ENCODE measurements at places on chromosomes 11 and 22.
A peak's percentile ranks its signal among the peaks of the same experiment; 100 is the strongest.

DNA sequence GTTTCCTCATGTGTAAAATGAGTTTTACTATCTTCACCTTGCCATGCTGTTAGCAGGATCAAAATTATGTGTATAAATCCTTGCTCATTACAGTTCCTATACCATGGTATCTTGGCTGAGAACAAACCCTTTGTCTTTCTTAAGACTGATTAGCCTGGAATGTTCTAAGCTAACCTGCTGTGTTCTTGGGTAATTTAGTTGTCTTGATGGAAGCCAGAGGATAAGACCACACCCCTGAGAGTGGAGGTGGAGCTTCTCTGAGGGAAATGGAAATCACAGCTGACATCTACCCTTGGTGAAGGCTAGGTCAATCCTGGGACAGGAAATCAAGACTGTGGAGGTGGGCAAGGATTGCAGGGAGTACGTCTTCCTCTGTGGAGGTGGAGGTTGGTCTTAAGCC is 206.1 kb upstream of the ARHGAP20 start:
- DNase-seq, result no peak

GRCh38 chr22:48432781-48433518 is 1394.7 kb downstream of the BRD1 start:
- DNase-seq, result no peak

DNA sequence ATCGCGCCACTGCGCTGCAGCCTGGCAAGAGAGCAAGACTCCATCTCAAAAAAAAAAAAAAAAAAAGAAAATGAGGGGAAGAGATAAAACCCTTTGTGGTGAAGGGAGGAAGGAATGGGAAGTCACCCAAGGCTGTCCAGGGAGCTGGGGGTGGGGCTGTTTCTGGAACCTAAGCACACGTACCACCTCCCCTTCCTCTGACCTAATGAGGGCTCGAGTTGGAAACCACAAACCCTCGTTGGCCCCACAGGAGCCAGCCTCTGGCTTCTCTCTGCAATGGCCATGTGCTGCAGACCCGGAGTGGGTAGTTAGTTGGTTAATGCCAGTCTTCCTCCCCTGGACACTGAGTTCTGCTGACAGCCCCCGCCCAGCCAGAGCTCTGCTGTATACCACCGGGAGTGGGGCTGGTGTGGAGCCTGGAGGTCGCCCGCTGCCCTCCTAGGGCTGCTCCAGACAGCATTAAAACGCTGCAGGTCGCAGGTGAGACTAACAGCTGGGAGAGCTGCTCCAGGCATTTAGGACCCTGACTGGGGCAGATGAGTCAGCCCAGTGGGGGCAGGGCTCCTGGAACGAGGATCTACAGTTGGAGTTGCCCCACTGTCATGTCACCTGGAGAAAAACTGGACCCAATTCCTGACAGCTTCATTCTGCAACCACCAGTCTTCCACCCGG is at the start of gene LGALS12:
TSS of gene LGALS12 (plus strand) at position 228 of the 672 bp plus-strand sequence. CDS start at position 603, 375 bp downstream.
- DNase-seq, result no peak

- no peak for DNase-seq
Observed at GRCh38 chr22:39634530-39635405, 64.2 kb downstream of the CACNA1I start.

GRCh38 chr11:37788141-37788877 is 1190.3 kb upstream of the RAG2 start:
- no peak for DNase-seq

DNA sequence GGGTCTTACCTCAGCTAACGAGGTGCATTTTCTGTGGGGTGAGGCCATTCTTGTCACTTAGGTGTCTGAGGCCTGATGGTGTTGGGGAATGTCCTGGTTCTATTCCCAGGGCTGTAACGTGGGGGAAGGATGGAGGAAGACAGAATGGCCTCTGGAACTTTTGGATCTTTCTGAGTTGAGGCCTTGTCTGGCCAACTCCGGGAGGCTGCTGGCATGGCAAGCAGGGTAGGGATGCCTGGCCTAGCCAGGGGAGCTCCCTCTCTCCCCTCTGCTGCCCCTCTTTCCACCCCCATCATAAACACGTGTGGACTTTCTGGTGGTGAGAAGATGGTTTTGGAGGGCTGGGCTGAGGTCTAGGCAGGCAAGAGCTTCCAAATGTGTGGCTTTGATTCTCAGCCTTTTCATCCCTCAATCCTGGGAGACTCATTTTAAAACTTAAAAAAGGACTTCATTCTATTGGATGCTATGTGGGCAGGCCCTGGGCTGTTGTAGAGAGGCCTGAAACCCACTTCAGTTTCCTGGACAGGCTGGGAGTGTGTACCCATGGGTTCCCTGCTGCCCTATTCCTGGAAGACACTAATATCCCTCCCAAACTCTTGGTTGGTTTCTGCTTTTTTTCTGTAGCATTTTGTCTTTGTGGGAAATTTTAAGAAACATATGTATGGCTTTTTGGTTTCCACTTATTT is 30.9 kb downstream of the ZBTB16 start:
- DNase-seq, result no peak

GRCh38 chr11:44589301-44589700 is 23.8 kb downstream of the CD82 start:
- DNase-seq, result no peak

DNA sequence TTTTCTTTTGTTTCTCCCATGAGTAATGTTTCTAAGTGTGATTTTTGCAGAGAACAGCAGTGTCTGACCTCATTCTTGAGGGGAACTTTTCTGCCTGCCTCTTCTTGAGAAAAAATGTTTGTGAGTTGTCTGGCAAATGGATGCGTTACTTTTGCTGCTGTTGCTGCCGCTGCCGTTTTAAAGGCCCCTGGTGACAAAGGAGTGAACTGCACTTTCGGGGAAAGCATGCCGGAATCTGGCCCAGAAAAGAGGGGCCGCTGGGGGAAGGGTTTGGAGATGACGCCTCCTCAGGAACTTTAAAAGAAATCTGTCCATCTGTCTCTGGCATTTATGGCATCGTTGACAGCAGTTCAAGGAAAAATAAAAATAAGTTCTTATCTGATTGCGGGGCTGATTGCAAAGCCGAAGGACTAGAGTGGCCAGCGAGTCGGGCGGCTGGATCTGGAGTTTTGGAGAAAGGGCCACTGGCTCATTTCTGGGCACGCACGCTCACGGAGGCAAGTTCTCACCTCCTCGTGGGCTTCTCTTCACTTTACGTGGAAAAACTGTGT is 16.5 kb downstream of the ZBTB16 start:
- peak; percentile 49 for DNase-seq

- no peak for DNase-seq
Observed at GRCh38 chr11:125175896-125176575, 11.5 kb downstream of the PKNOX2 start.

- DNase-seq, result no peak
Observed at GRCh38 chr22:41929418-41929810, 2.8 kb upstream of the TNFRSF13C start.

- DNase-seq, result no peak
Observed at GRCh38 chr11:111344032-111344431, 35.0 kb downstream of the POU2AF1 start.

DNA sequence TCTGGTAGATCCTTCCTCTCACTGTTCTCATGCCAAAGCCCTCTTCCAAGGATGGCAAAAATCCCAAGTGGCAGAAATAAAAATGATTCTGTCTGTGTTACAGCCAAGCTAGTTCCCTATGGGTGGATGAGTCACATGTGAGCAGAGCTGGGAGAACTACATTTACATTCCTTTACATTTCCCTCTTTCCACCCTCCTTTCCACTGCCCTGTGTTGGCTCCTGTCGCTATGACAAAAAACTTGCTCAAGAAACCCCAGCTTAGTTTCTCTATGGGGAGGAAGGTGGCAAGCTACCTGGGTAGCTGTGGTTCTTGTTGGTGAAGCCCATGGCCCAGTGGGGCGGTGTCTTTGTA is 10.2 kb upstream of the DDB2 start:
- no peak for DNase-seq
